Activated CD8-positive, alpha-beta T cell treated with anti-CD3 and anti-CD28 coated beads, Interleukin-2, amount 10 ng/mL, durations not matched to agents 7 days and 5 days (primary cell): ENCODE measurements at places on chromosomes 1 and 21. TPM values are rescaled to one million over a fixed set of nuclear protein-coding genes. Genes with fewer than 3 reads are reported as not detected.

The MEAF6 gene
- total RNA-seq, result 73.0 TPM

The CMPK1 gene
- total RNA-seq, result 98.8 TPM

The RHCE gene
- total RNA-seq, result 0.13 TPM

The THEM5 gene
- total RNA-seq, result not detected

DNA sequence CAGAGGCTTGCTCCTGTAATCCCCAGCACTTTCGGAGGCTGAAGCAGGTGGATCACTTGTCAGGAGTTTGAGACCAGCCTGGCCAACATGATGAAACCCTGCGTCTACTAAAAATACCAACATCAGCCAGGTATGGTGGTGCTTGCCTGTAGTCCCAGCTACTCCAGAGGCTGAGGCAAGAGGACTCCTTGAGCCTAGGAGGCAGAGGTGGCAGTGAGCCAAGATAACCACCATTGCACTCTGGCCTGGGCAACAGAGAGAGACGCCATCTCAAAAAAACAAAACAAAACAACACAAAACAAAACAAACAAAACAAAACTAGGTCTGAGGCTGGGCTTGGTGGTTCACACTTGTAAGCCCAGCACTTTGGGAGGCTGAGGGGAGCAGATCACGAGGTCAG is 38.7 kb upstream of the RAP1GAP start:
- H3K27me3 ChIP-seq, result no peaks in the 10 kb centered on the region
- H3K4me3 ChIP-seq, result no peak overlapping the region
- DNase-seq, result no peak
- no peak overlapping the region for H3K27ac ChIP-seq
- peaks cover 39% of the 10 kb centered on the region for H3K36me3 ChIP-seq

- H3K27me3 ChIP-seq, result peaks cover 8% of the 10 kb centered on the region
- no peaks in the 10 kb centered on the region for H3K36me3 ChIP-seq
- H3K27ac ChIP-seq, result no peak overlapping the region
- no peak overlapping the region for H3K4me3 ChIP-seq
- peaks cover 31% of the 10 kb centered on the region for H3K4me1 ChIP-seq
Observed at GRCh38 chr21:38987633-38988508, 182.1 kb downstream of the ETS2 start.

- H3K4me1 ChIP-seq, result no peaks in the 10 kb centered on the region
Observed at GRCh38 chr1:164576291-164577271, 17.6 kb downstream of the PBX1 start.

GRCh38 chr1:95620076-95620475 is 386.1 kb downstream of the RWDD3 start:
- no peak overlapping the region for H3K27ac ChIP-seq
- H3K4me3 ChIP-seq, result no peak overlapping the region
- DNase-seq, result no peak
- H3K36me3 ChIP-seq, result no peaks in the 10 kb centered on the region
- no peaks in the 10 kb centered on the region for H3K27me3 ChIP-seq
